ENCODE measurements at places on chromosomes 5 and 9.

DNA sequence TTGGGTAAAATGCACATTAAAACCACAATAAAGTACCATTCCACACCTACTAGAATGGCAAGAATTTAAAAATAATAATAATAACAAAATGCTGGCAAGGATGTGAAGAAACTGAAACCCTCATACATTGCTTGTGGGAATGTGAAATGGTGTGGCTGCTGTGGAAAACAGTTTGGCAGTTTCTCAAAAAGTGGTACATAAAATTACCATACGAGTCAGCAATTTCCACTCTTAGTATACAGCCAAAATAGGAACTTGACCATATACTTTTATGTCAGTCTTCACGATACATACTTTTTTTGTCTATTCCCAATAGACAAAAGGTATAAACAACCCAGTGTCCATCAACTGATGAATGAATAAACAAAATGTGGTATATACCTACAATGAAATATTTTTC, 15.6 kb downstream of the FKBP15 start:
- DNase-seq: no peak

GRCh38 chr9:32497921-32498320, 28.1 kb downstream of the RIGI start:
- no peak for DNase-seq

- DNase-seq: no peak
These were observed 14.1 kb upstream of the IRX4 start for GRCh38 chr5:1896602-1897376.

DNA sequence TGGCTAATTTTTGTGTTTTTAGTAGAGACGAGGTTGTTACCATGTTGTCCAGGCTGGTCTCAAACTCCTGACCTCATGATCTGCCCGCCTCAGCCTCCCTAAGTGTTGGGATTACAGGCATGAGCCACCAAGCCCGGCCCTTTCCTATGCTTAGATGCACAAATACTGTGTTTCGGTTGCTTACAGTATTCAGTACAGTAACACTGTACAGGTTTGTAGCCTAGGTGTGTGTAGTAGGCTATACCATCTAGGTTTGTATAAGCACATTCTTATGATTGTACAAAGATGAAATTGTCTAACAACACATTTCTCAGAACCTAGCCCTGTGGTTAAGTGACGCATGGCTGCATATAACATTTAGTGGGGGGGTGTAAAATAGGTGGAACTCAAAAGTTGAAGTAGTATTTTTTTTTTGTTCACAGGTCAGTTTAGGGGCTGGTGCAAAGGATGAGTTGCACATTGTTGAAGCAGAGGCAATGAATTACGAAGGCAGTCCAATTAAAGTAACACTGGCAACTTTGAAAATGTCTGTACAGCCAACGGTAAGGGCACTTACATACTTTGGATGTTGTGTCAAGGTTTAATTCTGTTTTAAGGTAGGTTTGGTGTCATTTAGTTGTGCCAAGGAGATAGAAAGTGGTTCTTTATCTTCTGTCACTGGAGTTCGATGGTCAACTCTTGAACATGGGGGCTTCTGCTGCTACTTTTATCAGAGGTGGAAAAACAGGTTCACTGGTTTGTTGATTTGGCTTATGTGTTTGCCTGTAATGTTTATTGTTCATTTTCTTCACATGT, 3.4 kb downstream of the NPM1 start:
- DNase-seq: no peak

DNA sequence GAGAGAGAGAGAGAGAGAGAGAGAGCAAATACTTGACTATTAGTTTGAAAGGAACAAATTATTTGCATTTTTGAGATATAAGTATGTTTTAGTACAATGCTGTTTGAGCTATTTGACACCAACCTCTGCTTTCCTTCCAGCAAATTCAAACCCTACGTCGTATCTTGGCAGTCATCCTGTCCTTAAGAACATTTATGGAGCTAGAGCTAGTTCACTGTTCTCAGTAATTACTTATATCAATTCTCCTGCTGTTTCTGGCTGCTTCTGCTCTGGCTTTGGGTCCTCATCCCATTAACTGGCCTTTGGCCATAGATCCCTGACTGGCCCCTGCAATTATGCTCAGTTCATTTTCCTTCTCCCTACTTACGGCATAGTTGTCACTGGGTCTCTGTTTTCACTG, 19.9 kb upstream of the ERAP2 start:
- no peak for DNase-seq

- DNase-seq: no peak
These were observed 158.6 kb downstream of the RFX3 start for GRCh38 chr9:3367185-3367584.

DNA sequence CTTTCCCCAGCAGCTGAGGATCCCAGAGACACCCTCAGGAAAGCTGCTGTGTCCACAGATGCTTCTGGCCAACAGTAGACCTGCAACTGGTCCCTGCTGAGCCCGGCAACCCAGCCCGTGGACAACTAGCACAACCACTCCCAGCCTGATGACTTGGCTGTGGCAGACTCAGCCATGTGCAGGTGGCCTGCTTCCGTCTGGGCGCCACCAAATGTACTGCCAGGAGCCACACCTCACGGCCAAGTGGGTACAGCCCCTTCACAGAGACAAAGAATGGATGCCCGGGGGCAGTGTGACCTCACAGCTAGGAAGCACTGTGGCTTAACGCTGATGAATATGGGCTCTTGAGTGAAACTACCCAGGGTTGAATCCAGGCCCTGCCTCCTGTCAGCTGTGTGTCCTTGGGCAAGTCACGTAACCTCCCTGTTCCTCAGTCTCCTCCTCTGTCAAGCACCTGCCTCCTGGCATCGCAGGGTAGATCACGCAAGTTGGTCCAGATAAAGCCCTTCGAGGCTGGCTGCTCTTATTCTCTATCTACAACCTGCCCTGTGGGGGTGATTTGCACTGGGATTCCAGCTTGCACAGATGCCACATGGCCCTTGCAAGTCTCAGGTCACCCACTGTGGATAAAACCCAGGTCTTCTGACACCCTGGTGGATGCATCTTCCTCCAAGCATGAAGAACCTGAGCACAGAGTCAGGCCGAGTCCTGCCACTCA, 225.0 kb downstream of the PBX3 start:
- DNase-seq: no peak

- DNase-seq: no peak
These were observed 20.6 kb upstream of the ZFYVE16 start for GRCh38 chr5:80387063-80387768.

- no peak for DNase-seq
These were observed 231.5 kb upstream of the PANK3 start for GRCh38 chr5:168810641-168811040.

GRCh38 chr5:5340206-5340729, 82.2 kb upstream of the ICE1 start:
- no peak for DNase-seq

DNA sequence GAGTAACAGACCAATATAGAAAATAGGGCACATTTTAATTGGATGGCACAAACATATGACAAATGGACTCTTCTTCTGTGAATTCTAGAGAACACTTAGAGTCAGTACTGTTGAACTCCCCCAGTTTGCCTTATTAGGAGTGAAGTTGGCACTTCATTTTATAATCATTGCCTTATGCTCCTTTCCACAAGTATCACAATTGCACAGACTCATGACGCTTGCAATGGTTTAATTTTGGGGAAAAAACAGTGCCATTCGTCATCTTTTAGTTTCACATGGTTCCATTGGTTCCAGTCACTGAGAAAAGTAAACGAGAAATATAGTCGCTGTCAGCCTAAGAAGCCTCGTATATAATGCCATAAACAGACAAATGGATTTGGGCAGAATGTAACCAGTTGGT, 71.2 kb downstream of the LURAP1L start:
- DNase-seq: no peak

DNA sequence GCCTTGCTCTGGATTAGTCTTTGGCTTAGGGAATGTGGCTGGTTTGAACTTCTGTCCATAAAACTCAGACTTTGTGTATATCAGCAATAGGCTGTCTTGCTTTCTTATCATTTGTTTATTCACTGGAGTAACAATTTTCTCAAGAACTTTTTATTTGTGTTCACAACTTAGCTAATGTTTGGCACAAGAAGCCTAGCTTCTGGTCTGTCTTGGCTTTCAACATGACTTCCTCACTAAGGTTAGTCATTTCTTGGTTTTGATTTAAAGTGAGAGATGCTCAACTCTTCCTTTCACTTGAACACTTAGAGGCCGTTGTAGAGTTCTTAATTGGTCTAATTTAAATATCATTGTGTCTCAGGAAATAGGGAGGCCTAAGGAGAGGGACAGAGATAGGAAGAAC, 4.9 kb downstream of the FBXO38 start:
- DNase-seq: no peak

GRCh38 chr9:38138276-38138675, 69.2 kb upstream of the SHB start:
- DNase-seq: no peak

- DNase-seq: no peak
These were observed 195.9 kb downstream of the TMEM38B start for GRCh38 chr9:105890046-105890822.

DNA sequence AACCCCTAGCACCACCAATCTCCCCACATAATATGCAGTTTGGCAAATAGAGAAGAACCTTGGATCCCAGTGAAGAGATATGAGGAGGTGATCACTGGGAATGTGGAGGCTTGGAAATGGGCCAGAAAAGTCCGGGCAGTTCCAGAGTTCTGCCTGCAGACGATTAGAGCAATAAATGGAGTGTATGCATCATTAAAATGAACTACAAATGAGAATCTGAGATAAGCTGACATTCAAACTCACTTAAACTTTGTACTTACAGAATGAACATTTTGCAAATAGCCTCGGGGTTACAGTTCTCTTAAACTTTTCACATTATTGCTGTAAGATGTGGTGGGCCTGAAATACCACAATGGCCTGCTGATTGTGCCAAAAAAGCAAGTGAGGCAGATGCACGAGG, 23.0 kb upstream of the LHFPL2 start:
- DNase-seq: no peak

DNA sequence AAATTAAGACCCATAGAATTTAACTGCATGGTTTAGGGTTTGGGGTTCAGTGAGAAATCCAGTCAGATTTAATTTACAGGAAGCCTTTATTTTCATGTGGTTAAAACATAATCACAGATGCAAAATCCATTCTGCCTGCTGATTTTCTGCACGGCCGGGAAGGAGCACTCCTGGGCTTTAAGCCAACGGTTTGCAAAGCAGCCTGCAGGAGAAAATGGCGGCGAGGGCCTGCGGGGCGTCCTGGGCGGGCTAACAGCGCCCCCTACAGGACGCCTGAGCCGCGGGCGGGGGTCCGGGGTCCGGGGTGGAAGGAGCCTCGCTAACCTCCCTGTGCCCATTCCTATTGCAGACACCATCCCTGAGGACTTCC, 47.6 kb downstream of the THBS4 start:
- DNase-seq: peak; percentile 78

DNA sequence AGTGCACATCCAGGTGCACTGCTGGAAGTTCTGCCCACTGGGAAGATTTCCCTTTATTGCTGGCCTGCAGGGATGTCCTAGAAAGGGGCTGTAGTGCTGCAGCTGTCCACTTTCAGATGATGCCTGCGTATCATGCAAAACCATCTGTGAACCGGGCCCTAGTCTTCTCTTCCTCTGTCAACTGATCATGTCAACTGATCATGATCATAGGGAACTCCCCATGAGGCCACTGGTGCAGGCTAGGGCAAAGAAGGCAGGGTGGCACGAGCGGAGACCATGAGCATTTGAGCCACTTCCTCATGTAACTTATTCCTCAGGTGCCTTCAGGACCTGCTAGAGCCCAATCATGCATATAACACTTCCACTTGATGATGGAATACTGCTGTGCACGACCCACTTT, 4.5 kb upstream of the HSDL2 start:
- DNase-seq: no peak

GRCh38 chr5:168765551-168766425, 186.6 kb upstream of the PANK3 start:
- no peak for DNase-seq

GRCh38 chr5:55241746-55242145, 8.3 kb upstream of the CCNO start:
- peak; percentile 55 for DNase-seq

DNA sequence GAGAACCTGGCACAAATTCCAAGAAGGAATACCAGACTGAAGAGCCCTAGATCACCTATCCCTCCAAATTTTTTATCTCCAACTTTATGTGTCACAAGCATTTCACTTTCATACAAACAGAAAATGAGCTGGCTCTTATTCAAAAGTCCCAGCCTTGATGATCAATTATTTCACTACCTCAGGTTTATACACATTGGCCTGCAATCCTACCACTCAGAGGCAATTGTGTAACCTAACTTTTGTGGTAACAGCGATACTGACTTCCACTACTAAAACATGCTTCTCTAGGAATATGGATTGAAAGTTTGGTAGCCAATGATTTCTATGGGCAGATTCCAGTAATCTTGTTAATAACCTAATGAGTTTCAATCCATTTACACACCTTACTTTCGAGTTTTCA, 10.5 kb downstream of the RNF38 start:
- DNase-seq: no peak

GRCh38 chr9:95009459-95009858, 283.0 kb downstream of the AOPEP start:
- DNase-seq: peak; percentile 90

- no peak for DNase-seq
These were observed 165.9 kb downstream of the DENND1A start for GRCh38 chr9:123763910-123764588.

DNA sequence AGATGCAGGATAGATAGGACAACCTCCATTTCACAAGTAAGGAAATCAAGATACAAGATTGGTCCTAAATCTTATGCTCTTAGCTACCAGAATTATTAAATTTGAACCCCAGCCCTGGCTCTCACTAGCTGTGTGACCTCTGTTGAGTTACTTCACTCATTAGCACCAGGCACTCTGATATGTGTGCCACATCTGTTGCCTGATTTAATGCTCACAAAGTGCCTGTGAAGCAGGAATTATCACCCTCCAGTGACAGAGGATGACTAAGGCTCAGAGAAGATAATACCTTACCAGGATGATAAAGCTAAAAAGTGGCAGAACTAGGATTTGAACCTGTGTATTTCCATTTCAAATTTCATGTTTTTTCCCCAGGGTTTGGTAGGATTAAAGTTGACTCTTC, 110.0 kb downstream of the PLPPR1 start:
- DNase-seq: no peak

- DNase-seq: no peak
These were observed 1493.2 kb downstream of the MAT2B start for GRCh38 chr5:164998590-164998989.

GRCh38 chr5:57493034-57493433, 10.4 kb upstream of the ACTBL2 start:
- no peak for DNase-seq

DNA sequence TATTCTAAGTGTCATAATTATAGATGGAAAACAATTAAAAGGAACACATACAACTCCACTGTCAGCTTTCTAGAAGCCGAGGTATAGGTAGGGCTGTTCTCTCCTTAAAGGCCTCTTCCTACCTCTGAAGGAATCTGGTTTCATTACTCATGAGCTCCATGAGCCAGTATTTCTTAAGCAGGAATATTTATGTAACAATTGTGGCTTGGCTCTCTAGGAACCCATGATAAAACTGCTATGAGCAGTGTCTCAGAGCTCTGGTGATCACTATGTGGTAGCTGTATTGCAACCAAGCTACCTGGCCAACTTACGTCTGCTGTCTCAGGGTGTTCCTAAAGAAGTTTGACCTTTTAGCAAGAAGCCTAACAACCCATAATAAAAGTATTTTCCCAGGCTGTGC, 157.7 kb downstream of the CEP120 start:
- DNase-seq: no peak

- no peak for DNase-seq
These were observed 288.6 kb upstream of the DAB2 start for GRCh38 chr5:39713250-39713916.

- no peak for DNase-seq
These were observed 65.0 kb upstream of the GGTA1 start for GRCh38 chr9:121564504-121565260.

Data from NCI-H2029 treated with DMSO at 0.1 percent for 48 hours (cell line).